ENCODE measurements at places on chromosomes 5 and 9.

GRCh38 chr5:114782869-114783268 lies 386.8 kb downstream of the TRIM36 start:
- no peak for DNase-seq

GRCh38 chr5:58816181-58816731 lies 233.4 kb downstream of the RAB3C start:
- no peak for DNase-seq

- DNase-seq: peak; percentile 69
These were observed 13.2 kb upstream of the IL12B start for GRCh38 chr5:159343295-159344094.

GRCh38 chr9:7802666-7803065 lies 3.1 kb upstream of the DMAC1 start:
- no peak for DNase-seq

DNA sequence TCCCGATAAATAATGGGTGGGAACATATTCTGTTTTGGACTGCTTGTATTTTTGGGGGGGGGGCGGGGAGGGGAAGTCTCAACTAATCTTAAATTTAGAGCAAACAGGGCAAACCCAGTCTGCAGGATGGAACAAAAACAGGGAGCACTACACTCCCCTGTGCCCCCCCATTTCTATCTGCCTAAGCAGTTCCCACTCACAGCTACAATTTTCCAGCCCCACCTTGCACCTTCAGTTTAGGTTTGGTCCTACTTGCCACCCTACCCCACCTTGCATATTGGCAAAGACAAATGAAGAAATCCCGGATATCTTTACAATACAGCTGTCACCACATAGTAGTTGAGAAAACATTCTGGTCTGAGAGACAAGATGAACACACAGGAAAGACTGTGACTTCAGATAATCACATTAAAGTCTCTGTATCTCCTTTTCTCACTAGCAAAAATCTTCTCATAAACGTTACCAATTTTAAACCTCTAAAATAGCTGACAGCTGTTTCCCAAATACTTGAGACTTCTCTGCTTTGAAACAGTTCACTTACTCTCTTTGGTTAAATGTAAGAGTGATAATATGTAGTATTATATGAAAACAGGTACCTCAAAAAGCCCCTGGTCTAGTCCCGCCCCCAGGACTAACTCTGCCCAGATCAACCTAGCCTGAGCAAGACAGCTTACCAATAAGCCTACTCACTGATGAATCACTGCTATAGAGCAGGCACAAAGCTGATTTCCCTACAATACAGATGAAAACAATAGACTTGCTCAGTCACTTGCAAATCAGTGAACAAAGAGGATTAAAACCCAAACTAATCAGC lies 5.2 kb upstream of the RAPGEF6 start:
- DNase-seq: no peak

- no peak for DNase-seq
These were observed 9.8 kb downstream of the ARAP3 start for GRCh38 chr5:141672071-141672840.

DNA sequence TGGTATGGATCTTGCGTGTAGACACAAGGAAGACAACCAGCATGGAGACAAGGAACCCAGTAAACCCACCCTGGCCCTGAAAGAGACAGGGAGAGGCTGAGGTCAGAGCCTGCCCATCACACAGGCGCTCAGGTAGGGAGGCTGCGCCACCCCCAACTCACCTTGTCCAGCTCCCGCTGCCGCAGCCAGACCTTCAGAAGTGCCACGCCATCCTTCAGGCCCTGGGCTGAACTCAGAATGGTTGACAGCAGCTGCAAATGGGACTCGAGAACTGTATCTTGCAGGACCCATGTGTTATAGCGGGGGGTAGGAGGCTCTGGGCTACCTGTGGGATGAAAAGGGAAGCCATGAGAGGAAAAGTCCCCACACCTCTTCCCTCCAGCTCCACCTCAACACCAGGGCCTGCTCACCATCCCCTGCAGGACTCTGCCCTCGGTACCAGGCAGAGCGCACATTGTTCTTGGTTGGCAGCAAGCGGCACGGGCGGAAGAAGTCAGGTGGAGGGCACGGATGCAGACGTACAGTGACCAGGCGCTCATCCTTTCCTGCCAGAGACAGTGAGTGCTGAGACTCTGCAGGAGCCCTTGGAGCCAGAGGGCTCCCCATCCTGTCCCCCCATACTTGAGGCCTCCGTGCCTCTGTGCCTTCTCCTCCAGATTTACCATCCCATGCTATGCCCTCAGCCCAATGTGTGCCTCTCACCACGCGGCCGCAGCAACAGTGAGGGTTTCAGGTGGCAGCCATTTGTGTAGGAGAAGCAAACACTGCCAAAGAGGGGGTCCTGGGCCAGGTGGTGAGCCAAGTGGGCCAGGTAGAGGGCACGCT lies 4.7 kb downstream of the NOL6 start:
- DNase-seq: no peak

- DNase-seq: no peak
These were observed 44.5 kb upstream of the DPYSL3 start for GRCh38 chr5:147554261-147554817.

DNA sequence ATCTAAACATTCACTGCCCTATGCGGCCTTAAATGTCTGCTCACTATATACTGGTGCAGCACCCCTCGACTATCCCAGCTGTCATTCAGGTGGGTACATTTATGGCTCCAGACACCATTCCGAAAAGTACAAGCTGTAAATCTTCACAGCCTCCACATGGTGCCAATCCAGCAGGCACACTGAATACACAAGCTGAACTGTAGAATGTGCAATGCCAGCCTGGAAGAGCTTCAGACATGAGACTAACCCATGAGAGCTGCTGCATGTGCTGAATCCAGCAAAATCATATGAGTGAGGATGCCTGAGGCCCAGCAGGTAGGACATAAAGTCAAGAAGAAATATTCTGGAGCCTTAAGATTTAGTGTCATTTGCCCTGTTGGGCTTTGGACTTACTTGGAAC lies 483.8 kb upstream of the GRIA1 start:
- no peak for DNase-seq

GRCh38 chr5:134001938-134002731 lies 2.6 kb downstream of the VDAC1 start:
- no peak for DNase-seq

DNA sequence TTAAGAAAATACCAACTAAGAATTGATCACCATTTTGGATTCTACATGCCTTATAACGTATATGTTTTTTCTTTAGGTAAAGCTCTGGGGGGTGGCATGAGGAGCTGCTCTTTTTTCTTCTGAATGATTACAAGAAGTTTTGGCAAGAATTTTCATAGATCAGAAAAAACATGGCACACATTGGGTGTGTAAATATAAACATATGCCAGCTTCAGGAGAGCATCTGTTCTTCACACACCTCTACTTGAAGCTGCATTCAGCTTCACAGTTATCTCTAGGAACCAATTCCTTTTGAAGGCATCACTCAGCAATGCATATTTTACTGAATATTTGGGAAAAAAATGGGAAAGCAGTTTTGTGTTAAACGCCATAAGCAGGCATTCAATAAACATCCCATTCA lies 122.7 kb upstream of the GHR start:
- DNase-seq: no peak

DNA sequence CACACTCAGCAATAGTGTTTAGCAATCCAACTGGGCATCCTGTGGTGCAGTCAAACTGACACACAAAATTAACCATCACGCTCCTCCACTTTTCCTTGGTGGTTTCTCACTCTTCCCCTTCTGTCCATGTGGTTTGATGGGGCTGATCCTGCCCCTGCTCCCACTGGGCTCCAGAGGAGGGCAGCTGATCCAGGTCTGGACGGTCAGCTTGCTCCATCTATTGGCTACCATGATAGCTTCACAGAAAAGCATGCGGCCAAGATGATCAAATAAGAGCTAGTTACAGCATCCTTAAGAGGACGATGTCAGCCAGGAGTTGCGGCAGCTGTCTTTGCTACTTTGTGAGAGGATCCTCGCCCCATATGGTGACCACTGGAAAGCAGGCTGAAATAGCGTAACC lies 29.6 kb upstream of the RANBP17 start:
- DNase-seq: no peak

DNA sequence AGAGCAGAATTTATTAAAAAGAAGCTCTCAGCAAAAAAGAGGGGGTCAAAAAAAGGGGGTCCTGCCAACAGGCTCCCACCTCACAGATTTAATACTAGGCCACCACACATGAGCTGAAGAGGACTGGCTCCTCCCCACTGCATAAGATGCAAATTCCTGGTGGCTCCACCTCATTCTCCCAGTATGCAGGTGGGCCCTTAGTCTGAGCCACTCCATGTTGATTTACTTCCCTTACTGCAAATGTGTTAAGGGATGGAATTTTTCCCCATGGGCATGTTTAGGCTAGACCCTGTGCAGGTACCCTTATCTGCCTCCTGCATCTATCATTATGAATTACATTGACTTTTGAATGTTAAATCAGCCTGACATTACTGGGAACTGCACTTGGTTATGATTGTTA lies 82.9 kb downstream of the ISOC1 start:
- DNase-seq: no peak

- no peak for DNase-seq
These were observed 1.1 kb downstream of the EPB41L4B start for GRCh38 chr9:109319626-109320241.

- DNase-seq: no peak
These were observed 144.1 kb upstream of the NFIL3 start for GRCh38 chr9:91567642-91568274.

GRCh38 chr9:36840898-36841536 lies 193.1 kb downstream of the PAX5 start:
- DNase-seq: no peak

DNA sequence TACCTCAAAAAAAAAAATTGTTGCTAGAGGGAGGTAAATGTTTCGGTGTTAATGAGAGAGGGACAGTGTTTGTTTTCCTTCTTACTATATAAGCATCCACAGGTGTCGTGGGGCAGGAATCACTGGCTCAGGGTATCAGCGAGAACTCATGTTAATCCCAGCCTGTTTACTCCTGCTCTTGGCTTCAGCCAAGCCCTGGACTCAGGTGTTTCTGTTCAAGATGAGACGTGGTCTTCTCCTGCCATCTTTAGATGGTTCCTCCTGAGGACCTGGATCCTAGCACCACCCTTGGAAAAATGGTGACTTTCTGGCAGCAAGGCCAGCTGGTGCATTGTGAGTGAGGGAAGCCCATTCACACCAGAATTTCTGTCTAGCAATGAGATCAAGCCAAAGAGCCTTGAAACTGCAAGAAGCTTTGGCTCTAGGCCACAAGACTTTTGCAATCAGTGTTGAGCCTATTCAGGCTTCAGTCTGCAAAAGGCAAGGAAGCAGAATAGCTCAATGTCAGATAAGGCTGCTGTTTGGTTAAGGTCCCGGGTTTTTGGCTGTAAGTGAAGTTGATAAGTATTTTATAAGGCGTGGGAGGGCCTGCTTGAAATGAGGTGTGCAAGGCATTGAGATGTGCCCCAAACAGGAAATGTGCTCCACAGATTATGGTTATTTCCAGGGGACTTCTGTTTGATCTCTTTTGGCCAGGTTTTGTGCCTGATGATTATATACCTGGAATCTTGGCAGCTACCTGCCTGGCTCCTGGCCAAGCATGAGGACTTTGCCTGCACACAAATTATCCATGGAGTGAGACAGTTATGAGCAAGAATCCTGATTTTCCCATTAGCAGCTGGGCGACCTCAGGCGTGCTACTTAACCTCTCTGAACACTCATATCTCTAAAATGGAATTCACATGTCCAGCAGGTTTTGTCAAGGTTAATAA lies 99.8 kb downstream of the TENT4A start:
- no peak for DNase-seq

DNA sequence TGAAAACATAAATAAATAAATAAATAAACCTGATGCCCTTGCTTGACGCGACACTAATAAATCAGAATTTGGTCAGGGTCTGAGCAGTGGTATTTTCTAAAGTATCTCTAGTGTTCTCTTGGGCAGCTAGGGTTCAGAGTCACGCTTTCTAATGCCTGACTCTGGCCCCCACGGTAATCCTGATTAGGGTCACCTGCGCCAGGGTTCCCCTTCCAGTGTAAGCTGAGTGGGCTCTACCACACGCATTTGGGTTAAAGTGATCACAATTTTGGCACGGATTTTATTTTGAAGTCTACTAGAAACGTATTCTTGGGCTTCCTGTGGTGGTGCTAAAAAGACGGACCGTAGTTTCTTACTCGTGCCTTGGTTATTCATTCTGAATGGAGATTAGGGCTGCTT lies 651 bp downstream of the TTC1 start:
- DNase-seq: no peak

GRCh38 chr9:87327575-87328125 lies 170.0 kb upstream of the DAPK1 start:
- DNase-seq: no peak

DNA sequence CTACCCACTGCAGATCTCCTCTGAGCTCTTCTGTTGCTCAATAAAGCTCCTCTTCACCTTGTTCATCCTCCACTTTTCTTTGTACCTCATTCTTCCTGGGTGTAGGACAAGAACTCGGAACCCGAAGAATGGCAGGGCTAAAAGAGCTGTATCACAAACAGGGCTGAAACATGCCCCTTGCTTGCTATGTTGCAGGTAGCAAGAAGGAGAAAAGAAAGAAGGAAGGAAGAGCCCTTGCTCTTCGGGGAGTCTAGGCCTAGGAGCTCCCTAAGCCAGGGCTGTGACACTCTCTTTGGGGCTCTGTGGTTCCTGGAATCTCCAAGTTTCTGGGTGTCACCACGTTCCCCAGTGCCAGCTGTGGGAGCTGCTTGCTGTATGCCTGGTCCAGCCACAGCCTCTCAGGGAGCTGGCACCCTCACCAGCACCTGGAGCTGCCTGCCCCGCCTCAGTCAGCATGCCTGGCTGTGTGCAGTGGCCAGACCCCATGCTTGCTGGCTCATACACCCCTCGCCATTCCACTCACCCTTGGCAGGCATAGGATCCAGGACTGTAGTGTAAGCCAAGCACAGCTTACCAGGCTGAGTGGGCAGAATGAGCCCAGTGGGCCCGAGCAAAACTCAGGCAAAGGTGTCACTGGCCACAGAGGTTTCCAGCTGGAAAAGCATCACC lies 274.8 kb upstream of the ADRA1B start:
- no peak for DNase-seq

DNA sequence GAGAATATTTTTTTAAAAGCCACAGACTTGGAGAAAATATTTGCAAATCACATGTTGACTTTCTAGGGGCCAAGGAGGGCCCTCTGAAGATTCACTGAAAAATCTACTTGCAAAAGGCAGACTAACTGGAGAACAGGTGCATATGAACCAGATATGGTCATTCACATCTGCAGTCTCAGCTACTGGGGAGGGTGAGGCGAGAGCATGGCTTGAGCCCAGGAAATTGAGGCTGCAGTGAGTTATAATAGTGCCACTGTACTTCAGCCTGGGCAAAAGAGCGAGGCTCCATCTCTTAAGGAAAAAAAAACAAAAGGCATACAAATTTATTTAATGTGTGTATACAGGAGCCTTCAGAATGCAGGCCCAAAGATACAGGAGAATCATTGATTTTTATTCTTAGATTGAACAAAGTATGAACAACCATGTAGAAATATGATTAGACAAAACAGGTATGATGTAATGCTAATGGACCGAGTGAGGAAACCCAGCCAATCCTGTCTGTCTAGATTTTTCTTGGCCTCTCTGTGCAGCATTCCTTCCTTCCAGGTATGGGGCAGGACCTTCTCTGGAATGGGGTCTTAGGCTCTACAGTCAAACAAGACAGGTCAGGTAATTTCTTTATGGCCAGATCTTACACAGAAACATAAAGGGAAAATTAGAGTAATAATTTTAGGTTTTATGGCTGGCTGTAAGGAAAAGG lies 15.3 kb upstream of the SLC27A6 start:
- DNase-seq: no peak

GRCh38 chr9:94865582-94866452 lies 139.3 kb downstream of the AOPEP start:
- no peak for DNase-seq

GRCh38 chr9:130382636-130383349 lies 62.0 kb upstream of the ASS1 start:
- no peak for DNase-seq

- DNase-seq: no peak
These were observed 50.3 kb downstream of the BARX1 start for GRCh38 chr9:93904649-93905472.

Measured in HL-60 (cell line).